ENCODE measurements at places on chromosomes 2 and 18. TPM values are rescaled to one million over a fixed set of nuclear protein-coding genes. Genes with fewer than 3 reads are reported as not detected.

DNA sequence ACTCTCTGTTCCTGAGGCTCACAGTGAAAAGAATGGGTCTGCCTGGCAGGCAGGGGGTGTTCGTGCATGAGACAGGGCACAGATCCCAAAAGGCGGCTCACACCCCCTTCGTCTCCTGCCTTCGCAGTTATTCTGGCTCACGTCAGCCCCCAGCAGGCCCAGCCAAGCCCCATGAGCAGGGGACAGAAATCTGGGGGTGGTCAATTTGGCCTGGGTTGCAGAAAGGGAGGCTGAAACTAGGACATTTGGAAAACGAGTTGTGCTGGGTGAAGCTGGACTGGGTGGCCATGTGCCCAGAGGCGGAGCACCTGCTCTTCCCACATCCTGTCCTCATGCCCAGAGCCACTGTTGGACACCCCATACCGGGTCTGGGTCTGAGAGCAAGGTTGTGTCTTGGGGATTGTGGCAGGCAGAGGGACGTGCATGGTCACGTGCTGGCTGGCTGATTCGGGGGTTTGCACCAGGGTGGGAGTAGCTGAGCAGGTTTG is 99.0 kb upstream of the MCFD2 start:
- DNase-seq = no peak

- no peak for DNase-seq
These were observed 20.2 kb upstream of the COL5A2 start for GRCh38 chr2:189199797-189200196.

GRCh38 chr2:176160986-176161824 is 4.1 kb downstream of the HOXD3 start:
- DNase-seq = no peak

DNA sequence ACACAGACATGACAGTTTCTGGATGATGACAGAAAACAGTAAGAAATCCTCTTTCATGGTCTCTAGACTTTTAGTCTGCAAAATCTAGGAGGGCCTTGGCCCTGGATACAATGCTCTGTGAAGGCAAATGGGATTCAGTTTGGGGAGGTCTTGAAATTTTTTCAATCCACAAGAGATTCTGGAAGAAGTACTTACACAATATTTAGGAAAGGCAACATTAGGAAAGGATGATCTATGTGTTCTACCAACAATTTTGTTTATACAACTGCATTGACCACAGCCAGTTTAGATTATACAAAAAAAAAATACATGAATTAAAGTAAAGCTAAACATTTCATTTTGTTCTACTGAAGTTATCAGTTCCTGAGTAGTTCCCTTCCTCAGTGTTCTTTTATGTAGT is 208.0 kb downstream of the SRBD1 start:
- DNase-seq = no peak

DNA sequence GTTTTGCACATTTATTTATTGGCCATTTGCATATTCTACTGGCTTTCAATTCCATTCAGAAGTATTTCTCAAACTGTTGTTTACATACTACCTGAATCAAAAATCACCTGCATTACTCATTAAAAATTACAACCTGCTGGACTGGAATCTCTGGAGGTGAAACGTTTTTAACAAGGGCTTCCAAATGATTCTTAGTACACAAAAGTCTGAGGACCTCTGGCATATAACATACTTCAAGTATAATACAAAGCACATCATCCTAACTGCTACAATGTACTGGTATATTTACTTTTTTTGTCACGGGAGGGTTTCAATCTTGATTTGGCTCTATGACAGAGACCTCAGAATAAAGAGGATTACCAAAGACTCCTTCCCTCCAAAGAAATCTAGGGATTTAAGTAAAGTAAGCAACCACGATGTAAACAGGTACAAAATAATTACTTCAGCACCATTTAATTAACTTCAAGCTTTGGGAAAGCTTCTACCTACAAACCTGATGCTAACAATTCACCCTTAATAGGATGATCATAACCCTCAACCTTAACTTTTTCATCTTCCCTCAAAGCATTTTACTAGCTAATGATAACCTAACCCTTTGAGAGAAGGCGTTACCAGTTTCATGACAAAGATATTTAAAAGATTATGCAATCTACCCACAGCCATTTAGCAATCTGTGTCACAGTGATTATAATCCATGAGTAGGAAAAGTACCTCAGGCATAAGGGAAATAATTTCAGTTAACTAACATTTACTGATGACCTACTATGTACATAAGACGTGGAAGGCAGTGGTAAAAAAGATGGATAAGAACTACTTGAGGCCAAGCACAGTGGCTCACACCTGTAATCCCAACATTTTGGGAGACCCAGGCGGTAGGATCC is 24.7 kb downstream of the ATAD2B start:
- DNase-seq = no peak

DNA sequence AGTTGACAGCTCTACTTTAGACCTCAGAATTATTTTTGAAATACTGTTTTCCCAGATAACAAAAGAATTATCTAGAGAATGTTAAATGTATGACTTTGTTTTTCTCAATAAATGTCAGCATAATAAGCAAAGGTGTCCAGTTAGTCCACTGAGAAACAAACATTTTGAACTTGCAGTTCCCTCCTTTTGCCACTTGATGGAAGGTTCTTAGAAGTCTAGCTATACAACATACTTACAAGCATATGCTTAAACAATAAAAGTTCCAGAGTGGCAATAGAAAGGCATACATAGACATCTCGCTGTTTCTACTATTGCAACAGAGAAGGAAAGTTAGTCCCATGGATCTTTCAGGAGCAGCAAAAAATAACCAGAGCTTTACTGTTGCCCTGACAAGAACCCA is 11.8 kb downstream of the NDUFA10 start:
- no peak for DNase-seq

- no peak for DNase-seq
These were observed 512.9 kb upstream of the ACVR2A start for GRCh38 chr2:147331790-147332419.

DNA sequence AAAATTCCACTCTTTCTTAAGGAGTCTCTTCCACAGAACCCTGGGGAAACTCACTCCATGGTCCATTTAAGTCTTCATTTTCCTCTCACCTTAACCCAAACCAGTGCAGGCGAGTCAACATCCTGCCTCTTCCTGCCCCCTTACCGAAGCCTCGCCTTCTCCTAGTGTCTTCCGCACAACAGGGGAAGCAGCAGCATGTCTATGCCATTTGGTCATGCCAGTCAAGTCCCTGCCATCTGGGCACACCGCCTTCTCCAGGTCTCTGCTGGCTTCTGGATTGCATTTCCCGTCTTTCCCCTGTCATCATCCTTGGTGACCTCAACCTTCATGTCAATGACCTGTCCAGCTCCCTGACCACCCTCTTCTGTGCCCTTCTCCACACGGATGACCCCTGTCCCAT is 77.3 kb upstream of the FZD7 start:
- no peak for DNase-seq

DNA sequence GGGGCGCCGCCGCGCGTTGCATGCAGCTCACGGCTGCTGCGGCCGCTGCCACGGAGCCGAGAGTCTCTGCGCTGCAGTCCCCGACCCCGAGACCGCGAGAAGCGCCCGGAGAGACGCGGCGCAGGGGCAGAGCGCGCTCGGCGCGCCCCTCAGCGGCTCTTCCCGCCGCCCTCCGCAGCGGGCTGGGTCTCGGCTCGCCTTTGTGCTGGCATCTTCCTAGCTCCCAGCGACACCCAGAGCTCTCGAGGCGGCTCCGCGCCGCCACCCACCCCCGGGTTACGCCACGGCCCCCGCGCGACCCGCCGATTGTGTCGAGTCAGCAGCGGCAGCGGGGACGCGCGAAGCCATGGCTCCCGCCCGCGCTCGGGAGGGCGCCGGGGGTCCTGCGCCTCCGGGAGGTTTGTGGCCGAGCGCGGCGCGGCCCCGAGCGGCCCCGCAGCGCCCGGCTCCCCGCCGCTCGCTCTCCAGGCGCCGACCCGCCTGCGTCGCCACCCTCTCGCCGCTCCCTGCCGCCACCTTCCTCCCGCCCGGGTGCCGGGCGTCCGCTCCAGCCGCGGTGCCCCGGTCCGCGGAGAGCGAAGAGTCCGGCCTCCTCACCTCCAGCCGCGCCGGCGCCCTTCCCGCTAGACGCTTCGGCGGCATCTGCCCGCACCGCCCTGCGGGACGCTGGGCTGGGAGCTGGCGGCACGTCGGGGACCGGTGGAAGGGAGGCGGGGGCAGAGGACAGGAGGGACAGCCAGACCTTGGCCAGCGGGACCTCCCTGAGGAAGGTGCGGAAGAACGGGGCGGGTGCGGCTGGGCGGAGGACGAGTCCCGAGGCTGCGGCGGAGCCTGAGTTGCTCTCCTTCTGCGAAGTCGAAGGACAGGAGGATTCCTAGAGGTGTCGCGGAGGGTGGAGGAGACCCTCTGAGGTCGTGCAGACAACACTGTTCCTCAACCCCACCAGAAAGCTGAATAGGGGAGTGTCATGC is 46.3 kb upstream of the CCDC150 start:
- DNase-seq = no peak

GRCh38 chr2:174882416-174882815 is 118.1 kb upstream of the CHRNA1 start:
- no peak for DNase-seq

DNA sequence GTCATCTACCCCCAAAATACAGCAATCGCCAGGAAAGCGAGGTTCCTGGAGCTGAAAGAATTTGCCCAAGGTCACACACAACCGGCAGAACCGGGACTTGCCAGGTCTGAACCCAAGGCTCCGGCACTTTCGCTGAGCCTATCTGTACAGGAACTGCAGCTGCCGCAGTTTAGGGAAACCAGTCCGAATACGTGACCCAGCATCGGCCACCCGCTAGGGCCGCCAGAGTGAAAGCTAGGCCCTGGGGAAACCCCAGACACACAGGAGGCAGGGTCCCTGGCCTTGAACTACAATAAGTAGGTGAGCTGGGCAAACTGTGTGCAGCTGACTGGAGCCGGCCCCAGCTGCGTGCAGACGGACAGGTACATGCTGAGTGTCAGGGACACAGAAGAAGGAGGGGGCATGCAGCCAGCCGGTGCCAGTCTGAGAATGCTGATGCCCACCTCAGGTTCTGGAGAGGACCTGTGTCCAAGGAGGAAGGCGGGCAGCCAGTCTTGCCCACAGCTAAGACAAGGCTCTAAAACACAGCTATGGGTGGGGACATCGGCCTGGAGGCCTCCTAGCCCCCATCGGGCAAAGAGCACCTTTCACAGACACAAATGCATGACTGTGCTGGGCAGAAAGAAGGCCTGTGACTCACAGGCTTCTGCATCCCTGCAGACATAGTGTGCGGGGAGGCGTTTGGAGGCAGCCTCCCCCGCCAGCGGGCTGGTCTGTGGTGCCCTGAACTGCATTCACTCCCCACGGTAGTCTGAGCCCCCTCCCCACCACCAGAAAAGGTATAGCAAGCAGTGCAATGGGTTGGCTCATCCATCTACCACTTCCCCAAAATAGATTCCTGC is 107.4 kb upstream of the ID2 start:
- DNase-seq = peak; percentile 84

GRCh38 chr18:61803393-61803792 is 89.4 kb downstream of the RNF152 start:
- no peak for DNase-seq

SCTR gene
- not detected for total RNA-seq

CARF gene
- total RNA-seq = 16.5 TPM

DPP4 gene
- 15.5 TPM for total RNA-seq

CKAP2L gene
- 1.2 TPM for total RNA-seq

DSEL gene
- 7.6 TPM for total RNA-seq

SCYGR7 gene
- not detected for total RNA-seq

PID1 gene
- 83.2 TPM for total RNA-seq

CRYGD gene
- total RNA-seq = not detected

All from vagina (tissue), 2 donors.